ENCODE measurements at places on chromosomes 2 and 18.

DNA sequence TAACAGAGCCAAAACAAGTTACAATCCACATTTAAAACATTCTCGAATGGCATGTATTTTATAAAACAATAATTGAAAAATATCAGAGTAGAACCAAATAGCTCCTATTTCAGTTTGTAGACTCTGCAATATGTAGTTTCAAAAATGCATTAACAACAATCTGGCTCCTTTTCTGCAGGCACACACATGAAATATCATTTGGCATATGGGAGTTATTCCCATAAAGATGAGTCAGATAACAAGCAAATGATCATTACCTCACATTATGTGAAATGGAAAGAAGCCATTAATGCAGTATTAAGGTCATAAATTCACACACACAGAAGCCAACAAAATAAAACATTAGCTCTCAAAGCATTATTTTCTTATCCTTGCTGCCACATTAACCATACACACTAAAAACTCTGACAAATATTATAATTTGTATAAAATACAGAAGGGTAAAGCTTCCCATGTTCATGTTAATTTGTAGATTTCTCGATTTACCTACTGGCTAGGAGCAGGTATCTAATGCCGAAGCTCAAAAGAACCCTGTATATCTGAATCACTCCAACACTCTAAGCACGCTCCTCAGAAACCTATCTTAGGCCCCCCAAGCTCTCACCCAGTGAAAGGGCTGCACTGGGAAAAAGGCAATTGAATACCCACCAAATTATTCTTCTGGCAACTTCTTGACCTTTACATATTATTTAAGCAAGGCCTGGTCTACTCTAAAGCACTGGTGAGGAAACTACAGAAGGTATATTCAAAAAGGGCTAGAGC is 13.8 kb downstream of the NBAS start:
- no peak for DNase-seq

DNA sequence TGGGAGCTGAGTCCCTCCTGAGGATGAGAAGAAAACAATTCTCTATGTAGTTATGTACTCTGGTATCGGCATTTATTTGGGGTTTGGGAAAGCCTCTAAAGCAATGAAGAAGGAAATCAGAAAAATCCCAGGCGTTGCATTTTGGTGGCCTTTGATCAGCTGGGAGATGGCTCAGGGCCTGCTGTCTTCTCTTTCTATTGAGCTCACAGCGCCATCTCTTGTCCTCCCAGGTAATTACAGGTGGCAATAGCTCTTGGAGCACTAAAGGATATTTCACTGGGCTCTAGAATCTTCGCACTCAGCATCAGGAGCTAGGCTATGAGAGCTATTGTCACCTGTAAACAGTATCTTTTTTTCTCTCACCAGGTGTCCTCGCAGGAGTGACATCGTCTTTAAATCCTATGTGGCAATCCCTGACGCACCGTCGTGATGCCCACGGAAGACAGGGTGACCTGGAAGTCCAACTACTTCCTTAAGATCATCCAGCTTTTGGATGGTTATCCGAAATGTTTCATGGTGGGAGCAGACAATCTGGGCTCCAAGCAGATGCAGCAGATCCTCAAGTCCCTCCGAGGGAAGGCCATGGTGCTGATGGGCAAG is 76.1 kb upstream of the PMAIP1 start:
- DNase-seq = no peak

GRCh38 chr2:240991378-240992263 is 6.8 kb upstream of the SNED1 start:
- DNase-seq = no peak

DNA sequence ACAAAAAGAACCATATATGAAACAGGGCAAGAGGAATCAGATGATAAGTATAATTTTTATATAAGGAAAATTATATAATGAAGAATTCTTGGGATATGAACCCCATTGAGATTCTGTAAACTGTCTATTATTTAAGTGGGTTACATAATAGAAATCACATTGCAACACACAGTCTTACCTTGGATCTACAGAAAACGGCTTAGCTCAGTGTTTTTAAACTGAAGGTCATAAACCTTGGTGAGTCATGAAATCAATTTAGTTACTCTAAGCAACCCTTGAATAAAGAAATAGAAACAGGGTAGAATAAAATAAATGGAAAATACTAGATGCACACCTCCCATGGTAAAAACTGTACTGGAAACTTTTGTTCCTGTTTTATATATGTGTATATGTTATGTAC is 50.7 kb downstream of the METTL8 start:
- no peak for DNase-seq

DNA sequence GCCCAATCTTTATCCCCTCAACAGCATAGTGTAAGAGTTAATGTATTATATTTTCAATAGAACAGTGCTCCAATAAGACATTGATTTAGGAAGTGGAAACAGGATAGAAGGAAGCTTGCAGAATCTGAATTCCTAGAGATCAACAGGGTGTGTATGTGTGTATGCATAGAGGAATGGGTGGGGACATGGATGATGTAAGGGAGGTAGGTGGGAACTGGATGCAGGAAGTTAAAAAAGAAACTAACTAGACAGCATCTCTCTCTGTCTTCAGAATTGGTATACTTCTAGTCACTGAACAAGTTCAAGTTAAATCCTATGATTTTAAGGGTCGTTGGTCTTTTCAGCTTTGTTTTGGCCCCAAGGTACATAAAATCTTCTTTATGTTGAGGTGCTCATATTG is 196.6 kb downstream of the PMAIP1 start:
- no peak for DNase-seq

- DNase-seq = no peak
These were observed 489 bp downstream of the TRMT61B start for GRCh38 chr2:28869494-28870145.

DNA sequence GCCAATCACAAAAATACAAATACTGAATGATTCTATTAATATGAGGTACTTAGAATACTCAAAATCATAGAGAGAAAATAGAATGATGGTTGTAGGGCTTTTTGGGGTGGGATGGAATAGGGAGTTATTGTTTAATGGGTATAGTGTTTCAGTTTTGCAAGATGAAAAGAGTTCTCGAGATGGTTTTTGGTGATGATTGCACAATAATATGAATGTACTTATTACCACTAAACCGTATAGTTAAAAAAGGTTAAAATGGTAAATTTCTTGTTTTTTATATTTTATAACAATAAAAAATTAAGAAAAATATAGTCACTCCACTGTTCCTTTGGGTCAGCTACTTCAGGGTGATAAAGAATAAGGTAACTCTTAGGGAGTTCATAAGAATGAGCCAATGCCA is 560.1 kb downstream of the TDRD15 start:
- no peak for DNase-seq

Data from stimulated activated CD8-positive, alpha-beta memory T cell treated with anti-CD3 and anti-CD28 coated beads, Interleukin-12 subunit alpha, Interleukin-12 subunit beta, amount 100 ng/mL, for 4 hours (primary cell).